ENCODE measurements at places on chromosomes 2 and 18. TPM values are rescaled to one million over a fixed set of nuclear protein-coding genes. Genes with fewer than 3 reads are reported as not detected.

Gene UCN
- total RNA-seq: 4.7 TPM

Gene RPRM
- 10.5 TPM for total RNA-seq

Gene RAB27B
- 8.7 TPM for total RNA-seq

Gene MLPH
- 10.6 TPM for total RNA-seq

Gene NCKAP5
- total RNA-seq: 58.8 TPM

Gene RAPH1
- 88.7 TPM for total RNA-seq

Gene DLX1
- total RNA-seq: 0.88 TPM

Gene LOXHD1
- total RNA-seq: 0.77 TPM

Gene LRP2
- total RNA-seq: 88.0 TPM

Gene MYO5B
- 56.7 TPM for total RNA-seq

Gene MAB21L4
- 0.77 TPM for total RNA-seq

Gene UGT1A10
- total RNA-seq: not detected

Gene POTEI
- total RNA-seq: 0.22 TPM

Gene TUBA3E
- total RNA-seq: not detected

Gene MC4R
- total RNA-seq: 1.2 TPM

Gene PLGLB1
- total RNA-seq: 16.7 TPM

Gene CHRNG
- total RNA-seq: 2.0 TPM

Gene TEKT4
- 0.22 TPM for total RNA-seq

Gene PRKRA
- total RNA-seq: 85.9 TPM

Gene LAMA1
- total RNA-seq: 34.4 TPM

Gene MC5R
- total RNA-seq: 0.33 TPM

Gene CYBRD1
- total RNA-seq: 119 TPM

Gene MBD1
- total RNA-seq: 104 TPM

Gene APCDD1
- total RNA-seq: 26.8 TPM

Gene MOGAT1
- not detected for total RNA-seq

Gene MYOM1
- total RNA-seq: 40.7 TPM

Gene REG1B
- not detected for total RNA-seq

Gene TNFAIP6
- total RNA-seq: 7.2 TPM

Measured in camera-type eye (tissue), 1 donor.